Cardiac ventricle fibroblast (primary cell): ENCODE measurements at places on chromosomes 11 and 22. TPM values are rescaled to one million over a fixed set of nuclear protein-coding genes. Genes with fewer than 3 reads are reported as not detected.

KCNQ1 gene
- 0.10 and 0.25 TPM in 2 replicates for total RNA-seq

ASRGL1 gene
- total RNA-seq, result 0.15 and 0.44 TPM in 2 replicates

SHANK2 gene
- 0.29 and 0.62 TPM in 2 replicates for total RNA-seq

RHOD gene
- 24.7 and 34.1 TPM in 2 replicates for total RNA-seq

MFRP gene
- total RNA-seq, result 0.12 TPM in 1 of 2 replicates, not detected in the other

SAA4 gene
- total RNA-seq, result not detected in 2 replicates

PRG3 gene
- total RNA-seq, result not detected in 2 replicates

LGALS12 gene
- 7.8 and 8.2 TPM in 2 replicates for total RNA-seq
